Activated naive CD4-positive, alpha-beta T cell treated with anti-CD3 and anti-CD28 coated beads, Interleukin-2, amount 10 ng/mL, durations not matched to agents 7 days and 5 days (primary cell): ENCODE measurements at places on chromosomes 3 and 15.
A peak's percentile ranks its signal among the peaks of the same experiment; 100 is the strongest.

GRCh38 chr3:44411031-44411645 lies 66.3 kb downstream of the ZNF445 start:
- no peak for DNase-seq

- DNase-seq = no peak
Measured at GRCh38 chr15:91909574-91909973, 56.1 kb downstream of the SLCO3A1 start.

DNA sequence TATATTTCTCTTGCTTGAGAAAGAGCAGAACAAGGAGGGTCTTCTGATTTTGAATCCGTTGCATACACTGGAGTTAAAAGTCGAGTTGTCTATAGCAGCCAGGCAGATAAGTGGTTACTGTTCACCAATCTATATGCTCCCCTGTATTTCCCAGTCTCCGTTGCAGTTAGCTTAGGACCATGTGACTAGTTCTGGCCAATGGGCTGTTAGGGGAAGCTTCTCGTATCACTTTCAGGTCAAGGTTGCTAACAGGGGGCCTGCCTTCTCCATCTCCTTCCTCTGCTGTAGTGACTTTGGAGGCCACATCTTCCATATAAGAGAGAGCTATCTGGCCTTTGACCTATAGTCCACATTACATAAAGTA lies 188.5 kb upstream of the KBTBD8 start:
- no peak for DNase-seq

GRCh38 chr3:53842436-53843194 lies 3.6 kb downstream of the CHDH start:
- no peak for DNase-seq

DNA sequence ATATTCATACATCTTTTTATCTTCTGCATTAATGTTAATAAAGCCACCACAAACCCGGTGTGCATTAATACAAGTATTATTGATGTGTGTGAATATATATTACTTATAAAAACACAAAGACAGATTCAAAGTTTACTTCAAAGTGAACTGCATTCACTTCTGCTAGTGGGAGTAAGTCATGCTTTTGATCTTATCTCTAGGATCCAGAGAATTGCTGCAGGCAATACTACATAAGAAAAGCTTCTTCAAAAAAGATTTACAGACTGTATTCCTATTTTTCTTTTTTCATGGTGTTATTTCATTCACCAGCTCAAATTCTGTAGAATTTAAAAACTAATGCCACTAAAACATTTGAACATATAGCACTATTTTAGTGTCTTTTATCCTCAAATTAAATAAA lies 87.5 kb upstream of the CBLB start:
- no peak for DNase-seq

DNA sequence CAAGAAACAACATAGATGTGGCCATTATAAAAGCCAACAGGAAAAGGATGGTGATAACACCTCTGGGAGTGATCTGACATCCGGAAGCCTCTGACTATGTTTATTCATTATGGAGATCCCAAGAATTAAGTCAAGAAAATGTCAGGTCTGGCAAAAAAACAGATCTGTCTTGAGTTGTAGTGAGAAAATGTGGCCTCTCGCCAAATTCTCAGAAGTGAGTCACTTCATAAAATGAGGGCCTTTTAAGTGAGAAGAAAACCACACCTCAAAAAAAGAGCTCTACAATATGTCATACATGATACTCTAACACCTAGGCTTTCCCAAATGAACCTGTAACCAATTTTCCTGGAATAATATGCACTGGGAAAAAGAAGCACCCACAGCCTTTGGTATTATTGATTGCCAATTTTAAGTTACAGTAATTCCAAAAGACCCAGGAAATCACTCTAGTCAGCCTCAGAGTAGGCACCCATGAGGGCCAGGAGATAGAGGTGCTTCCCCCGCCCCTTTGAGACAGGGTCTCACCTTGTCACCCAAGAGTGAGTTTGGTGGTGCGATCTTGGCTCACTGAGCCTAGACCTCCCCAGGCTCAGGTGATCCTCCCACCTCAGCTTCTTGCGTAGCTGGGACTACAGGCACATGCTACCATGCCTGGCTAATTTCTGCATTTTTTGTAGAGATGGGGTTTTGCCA lies 38.0 kb downstream of the CCR3 start:
- DNase-seq = peak; percentile 64

DNA sequence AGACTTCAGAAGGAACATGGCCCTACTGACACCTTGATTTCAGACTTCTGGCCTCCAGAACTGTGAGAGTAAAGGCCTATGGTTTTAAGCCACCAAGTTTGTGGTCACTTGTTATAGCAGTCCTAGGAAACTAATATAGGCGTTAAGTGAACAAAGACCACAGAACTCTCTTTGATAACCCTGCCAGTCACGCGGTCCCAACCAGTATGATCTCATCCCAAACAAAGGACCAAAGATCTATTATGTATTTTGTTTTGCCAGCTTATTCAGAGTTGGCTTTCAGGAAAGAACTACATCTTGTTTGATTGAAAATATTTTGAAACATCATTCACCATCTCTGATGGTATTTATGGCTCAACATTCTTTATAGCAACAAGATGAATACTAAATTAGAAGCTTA lies 294.4 kb upstream of the SLCO3A1 start:
- DNase-seq = no peak

- DNase-seq = no peak
Measured at GRCh38 chr3:87336761-87337160, 60.4 kb upstream of the POU1F1 start.
